ENCODE measurements at places on chromosomes 11 and 22.

- no peak for DNase-seq
Observed at GRCh38 chr11:115718106-115718505, 213.9 kb upstream of the CADM1 start.

DNA sequence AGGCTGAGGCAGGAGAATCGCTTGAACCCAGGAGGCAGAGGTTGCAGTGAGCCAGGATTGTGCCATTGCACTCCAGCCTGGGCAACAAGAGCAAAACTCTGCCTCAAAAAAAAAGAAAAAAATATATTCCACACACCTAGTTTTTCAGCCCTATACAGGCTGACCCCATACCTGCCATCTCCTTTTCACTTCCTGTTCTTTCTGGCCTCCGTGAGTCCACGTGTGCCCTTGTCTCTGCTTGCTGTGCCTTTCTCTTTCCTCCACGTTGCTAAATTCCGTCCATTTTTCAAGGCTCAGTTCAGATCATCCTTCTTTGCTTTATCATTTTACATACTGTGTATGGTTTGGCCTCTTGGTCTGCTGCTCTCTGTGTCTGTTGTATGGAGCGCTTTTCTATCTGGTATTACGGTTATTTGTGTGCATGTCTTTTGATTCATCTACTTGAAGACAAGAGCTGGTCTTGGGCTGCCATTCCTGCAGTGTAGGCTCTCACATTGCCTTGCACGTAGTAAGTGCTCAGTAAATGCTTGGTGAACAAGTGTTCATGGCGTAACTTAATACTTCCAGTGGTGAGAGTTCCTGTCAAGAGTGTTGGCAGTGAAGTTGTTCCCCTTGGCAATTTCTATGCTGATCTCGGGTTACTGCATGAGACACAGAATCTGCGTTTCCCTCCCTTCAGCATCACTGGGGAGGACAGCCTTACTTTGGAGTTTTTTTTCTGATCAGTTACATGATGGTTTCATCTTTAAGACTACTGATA lies 57.5 kb downstream of the PTPRJ start:
- DNase-seq, result no peak

GRCh38 chr11:87477321-87477720 lies 439.6 kb downstream of the TMEM135 start:
- DNase-seq, result no peak

DNA sequence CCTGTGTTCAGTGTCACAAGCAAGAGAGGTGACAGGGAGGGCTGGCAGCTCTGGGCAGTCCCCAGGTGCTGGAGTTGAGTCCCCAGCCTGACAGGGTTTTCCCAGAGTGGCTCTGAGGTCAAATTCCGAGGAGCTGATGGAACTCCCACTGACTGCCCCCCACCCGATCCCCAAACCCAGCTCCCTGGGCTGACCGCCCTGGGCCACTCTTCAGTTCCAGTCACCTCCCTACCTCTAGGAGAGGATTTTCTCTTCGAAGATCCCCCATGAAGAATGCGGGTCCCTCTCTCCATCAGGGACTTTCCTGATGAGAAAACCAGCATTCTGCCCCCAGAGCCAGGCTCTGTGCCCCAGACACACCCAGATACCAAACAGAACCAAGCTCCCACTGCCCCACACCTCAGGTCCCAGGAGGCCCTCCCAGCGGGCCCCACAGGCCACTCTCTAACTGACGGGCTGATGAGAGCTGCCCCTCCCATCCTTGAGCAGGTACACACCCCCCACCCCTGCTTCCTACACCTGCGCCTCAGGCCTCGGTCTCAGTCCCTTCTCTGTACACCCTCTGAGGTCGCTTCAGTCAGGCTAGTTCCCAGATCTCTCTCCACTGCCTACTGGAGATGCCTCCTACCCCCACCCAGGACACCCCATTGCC lies 12.1 kb upstream of the RAC2 start:
- DNase-seq, result no peak
